Activated naive CD4-positive, alpha-beta T cell treated with anti-CD3 and anti-CD28 coated beads, Interleukin-2, amount 10 ng/mL, durations not matched to agents 5 hours and 36 hours (primary cell): ENCODE measurements at places on chromosomes 12 and 14. TPM values are rescaled to one million over a fixed set of nuclear protein-coding genes. Genes with fewer than 3 reads are reported as not detected.

The ABCC9 gene
- total RNA-seq: not detected

The GLIPR1 gene
- 21.8 TPM for total RNA-seq

The RASSF9 gene
- not detected for total RNA-seq

The LRRIQ1 gene
- not detected for total RNA-seq
